Lung (tissue), 17 donors: ENCODE measurements at places on chromosomes 11 and 22.
A peak's percentile ranks its signal among the peaks of the same experiment; 100 is the strongest.

- no peak for DNase-seq
These were observed 15.8 kb upstream of the IGSF22 start for GRCh38 chr11:18741783-18742182.

GRCh38 chr11:69361048-69361447, 67.1 kb downstream of the MYEOV start:
- peak; percentile 9 for DNase-seq

DNA sequence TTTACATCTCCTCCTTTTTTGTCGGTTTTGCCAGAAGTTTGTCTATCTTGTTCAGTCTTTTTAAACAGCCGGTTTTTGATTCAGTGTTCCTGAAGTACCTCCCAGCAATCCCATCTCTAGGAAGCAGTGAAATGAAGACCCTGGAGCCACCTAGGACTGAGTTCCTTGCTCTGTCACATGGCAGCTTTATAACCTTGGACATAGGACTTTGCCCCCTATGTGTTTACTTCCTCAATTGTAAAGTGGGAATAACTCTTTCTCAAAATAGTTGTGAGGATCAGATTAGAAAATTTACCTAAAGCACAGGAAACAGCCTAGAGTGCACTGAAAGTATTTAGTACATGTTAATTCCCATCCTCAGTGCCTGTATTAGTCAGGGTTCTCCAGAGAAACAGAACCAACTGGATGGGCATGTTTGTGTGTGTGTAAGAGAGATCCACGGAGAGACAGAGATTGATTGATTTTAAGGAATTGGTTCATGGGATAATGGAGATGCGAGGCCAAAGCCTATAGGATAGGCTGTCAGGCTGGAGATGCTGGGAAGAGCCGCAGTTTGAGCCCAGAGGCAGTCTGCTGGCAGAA, 20.0 kb downstream of the FAM83F start:
- no peak for DNase-seq

DNA sequence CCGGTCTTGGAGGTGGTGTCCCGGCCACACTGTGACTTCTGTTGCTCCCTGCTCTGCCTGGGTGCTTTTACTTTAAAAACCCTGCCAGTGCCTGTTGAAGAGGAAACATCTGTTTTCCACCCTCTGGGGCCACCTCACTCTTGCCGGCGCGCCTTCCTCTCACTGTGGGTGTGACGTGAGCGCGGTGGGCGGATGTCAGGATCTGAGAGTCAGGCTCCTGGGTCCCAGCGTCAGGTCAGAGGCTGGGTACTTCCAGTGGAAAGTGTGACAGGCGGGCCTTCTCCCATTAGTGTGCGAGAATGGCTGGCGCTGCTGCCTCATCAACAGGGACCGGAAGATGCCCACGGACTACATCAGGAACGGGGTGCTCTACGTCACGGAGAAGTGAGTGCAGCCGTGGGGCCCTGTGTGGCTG, 54.2 kb downstream of the GRAMD4 start:
- DNase-seq = peak; percentile 53

DNA sequence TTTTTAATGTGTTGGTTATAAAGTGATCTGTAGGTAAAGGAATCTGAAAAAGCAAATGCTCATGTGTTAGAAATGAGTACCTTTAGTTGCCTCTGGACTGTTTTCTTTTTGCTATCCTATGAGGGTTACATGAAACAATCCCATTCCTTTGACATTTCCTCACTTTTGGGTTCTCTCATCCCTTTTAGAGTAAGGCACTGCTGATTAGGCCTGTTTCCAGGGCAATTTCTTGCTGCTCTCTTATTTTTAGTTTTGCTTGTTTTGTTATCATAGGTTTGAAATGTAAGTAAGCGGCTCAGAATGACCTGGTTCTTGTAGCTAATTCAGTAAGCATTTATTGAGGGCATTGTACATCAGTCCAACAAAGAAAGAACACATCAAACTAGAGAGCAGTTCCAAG, 138.9 kb downstream of the DDX10 start:
- no peak for DNase-seq
